CD4-positive, alpha-beta T cell treated with Interleukin-2 at 100 ng/mL for 4 hours (primary cell): ENCODE measurements at places on chromosomes 13 and 19.
A peak's percentile ranks its signal among the peaks of the same experiment; 100 is the strongest.

DNA sequence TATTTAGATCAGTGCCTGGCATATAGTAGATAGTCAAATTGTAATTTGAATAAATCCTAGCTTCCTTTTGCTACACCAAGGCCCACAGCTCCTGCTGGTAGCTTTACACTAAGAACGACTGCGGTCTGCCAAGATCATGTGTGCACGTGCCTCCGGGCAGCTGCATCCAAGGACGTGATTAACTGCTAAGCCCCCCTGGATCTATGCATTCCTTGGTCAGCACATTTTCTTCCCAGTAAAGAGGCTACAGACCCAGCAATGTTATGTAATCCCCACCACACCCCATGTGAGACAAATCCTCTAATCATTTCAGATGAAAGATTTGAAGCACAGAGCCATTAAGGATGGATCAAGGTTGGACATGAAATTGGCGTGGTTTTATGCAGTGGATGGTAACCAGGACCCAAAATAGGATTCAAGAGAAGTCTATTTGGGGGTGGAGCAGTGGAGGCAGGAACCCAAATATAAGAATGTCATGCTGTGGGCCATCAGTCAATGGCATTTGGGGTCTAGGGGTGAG, 65.2 kb upstream of the PEG3 start:
- no peak for DNase-seq

DNA sequence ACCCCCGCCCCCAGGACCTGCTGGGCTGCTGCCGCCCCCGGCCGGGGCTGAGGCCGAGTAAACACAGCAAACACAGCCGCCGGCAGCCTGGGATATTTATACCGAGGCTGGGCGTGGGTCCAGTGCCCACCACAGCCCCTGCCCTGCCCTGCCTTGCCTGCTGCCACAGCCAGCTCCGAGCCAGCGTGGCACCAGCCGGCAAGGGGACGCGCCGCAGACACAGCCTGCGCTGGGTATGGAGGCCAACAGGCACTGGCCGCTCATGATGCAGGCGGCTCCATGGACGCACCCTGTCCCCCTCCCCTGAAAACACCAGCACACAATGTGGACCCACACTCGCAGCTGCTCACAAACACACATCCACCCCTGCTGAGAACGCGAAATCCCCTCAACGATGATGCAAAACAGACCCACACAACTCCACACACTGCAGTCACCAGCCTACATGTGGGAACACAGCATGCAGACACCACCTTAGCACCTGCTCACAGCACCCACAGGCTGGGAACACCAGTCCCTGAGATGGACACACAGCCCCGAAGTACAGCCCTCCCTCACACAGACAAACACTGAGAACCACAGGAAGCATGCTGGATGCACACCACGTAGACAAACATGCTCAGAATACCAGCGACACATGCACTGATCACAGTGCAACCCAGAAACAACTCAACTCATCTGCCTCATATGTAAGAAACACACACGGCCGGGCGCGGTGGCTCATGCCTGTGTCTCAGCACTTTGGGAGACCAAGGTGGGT, 16.2 kb downstream of the CCDC97 start:
- DNase-seq: no peak

DNA sequence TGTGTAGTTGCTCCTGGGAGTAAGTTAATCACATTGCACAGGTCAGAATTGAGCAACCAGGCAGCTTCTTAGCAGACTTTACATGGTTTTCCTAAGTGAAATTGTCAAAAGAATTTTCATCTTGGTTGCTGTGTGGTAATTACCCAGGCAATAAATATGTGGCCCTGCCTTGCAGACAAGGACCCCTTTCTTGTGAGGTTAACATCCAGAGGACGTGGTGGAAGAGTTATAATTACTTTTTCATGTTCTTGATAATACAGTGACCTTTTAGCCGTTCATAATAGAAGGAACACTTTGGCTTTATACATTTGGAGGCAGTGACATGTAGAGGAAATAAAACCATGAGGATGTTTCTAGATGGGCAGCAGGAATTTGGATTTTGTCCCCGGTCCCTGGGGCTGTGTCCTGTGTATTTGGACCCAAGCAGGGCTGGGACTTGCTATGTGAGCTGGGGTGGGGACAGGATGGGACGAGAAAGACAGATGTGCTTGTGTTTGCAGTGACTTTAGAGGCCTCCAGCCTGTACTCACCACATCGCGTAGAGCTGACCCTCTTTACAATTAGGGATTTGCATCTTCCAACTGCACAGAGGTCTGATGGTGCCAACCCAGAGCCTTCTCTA, 156.2 kb downstream of the STK24 start:
- no peak for DNase-seq

DNA sequence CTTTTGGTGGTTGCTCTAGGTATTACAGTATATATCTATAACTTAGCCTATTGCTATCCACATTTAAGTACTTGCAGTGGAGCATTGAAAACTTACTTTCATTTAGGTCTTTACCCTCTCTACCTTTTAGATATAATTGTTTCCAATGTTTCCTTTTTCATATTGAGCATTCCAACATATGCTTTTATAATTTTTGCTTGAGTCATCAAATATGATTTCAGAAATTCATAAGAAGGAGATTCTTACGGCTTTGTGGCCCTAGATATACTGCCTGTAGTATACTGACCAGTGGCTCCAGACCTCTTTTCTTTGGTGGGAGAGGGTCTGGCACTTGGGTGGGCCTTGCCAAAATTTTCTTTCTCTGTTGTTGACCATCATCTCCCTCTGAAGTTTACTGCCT, 32.8 kb upstream of the ZNF850 start:
- DNase-seq: no peak

DNA sequence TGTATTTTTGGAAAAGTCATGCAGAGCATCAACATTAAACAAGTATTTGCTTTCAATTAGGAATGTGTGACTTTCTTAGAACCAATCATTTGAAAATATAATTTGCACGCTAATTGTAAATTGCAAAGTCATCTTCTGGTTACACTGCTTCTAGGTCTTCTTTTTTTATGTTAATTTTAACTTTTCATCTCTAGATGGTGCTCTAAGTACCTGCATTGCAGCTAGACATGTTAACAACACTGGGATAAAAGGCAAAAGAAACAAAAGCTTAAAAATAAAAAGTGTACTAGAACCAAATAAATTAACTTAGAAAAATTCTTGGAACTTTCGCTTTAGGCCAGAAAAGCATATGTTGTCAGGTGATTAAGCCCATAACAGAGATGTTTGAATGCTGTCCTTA, 2758.2 kb downstream of the PCDH9 start:
- DNase-seq: no peak

GRCh38 chr19:13788991-13789390, 6.3 kb upstream of the ZSWIM4 start:
- peak; percentile 54 for DNase-seq
